ENCODE measurements at places on chromosomes 6 and 20.

GRCh38 chr6:36713846-36714245 lies 16.2 kb downstream of the RAB44 start:
- DNase-seq, result no peak

GRCh38 chr20:43925801-43926200 lies 11.1 kb downstream of the TOX2 start:
- DNase-seq, result no peak

DNA sequence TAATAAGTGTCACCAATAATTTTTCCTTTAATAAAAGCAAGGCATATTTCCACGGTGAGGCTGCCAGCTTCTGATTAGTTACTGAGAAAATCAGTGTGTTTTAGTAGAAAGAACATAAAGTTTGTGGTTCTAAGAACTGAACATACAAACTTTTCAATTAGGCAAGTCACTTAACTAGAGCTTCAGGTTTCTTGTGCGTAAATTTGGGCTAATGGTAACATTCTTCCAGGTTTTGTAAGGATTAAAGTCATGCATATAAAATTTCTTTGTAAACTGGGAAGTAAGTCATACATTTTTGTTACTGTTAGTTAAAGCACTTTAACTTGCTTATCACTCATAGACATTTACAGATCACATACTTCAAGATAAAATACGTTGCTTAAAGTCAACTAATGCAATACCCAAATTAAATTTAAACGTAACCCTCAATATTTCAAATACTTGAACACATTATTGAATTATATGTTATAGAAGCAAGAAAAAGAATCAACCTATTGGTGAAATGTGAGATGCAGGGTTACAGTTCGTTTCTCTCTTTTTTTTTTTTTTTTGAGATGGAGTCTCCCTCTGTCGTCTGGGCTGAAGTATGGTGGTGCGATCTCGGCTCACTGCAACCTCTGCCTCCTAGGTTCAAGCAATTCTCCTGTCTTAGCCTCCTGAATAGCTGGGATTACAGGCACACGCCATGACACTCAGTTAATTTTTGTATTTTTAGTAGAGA lies 327.3 kb upstream of the NOX3 start:
- DNase-seq, result no peak

DNA sequence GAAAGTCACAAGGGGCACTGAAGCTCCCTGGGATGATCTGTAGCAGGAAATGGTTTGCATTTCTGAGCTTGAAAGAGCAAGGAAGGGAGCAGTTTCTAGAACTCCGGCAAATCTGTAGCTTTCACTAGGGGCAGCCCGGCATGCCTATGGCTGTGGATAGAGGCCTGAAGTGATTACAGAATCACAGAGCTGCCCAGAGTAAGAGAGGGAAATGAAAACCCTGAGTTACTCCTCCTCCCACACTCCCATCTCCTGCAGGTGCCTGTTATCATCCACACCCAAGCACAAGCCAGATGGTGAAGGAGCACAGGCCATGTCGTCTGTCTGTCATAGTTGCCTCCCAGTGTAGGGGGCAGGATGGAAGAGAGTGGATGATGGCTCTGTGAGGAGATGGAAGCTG lies 37.1 kb downstream of the HLA-F start:
- no peak for DNase-seq

DNA sequence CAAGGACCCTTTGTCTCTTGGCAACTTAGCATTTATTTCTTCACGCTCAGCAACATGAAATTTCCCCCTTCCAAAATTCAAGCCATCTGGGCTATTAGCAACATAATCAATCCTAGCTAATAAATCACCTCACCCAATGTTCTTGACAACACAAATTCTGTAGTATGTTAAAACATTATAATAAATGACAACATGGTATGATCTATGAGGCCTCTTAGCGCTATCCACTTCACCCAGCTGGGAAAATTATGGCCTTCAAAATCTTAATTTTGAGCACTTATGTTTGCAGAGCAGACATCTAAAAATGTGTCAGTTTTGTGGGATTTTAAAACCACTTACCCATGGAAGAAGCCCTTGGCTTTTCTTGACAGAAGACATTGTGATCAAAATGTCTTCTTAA lies 181.9 kb downstream of the HDGFL1 start:
- DNase-seq, result no peak

- DNase-seq, result no peak
These were observed 1.1 kb upstream of the NECAB3 start for GRCh38 chr20:33675136-33675959.

DNA sequence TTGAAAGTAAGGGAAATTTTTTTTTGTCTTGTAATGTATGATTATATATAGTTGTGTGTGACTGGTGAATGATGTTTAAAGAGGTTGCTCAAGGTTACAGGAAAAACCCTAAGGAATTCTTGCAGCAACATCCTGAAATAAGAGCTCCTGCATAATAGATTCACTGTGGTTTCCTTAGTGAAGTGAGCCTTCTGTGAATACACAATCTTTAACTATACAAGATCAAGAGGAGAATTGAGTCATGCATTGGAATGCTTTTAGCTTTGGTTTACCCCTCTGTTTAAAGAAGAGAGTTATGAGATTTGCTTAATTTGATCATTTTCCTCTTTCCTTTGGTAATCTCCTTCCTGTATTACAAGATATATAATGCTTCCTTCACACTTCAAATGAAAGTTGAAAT lies 141.6 kb upstream of the EYA4 start:
- no peak for DNase-seq

DNA sequence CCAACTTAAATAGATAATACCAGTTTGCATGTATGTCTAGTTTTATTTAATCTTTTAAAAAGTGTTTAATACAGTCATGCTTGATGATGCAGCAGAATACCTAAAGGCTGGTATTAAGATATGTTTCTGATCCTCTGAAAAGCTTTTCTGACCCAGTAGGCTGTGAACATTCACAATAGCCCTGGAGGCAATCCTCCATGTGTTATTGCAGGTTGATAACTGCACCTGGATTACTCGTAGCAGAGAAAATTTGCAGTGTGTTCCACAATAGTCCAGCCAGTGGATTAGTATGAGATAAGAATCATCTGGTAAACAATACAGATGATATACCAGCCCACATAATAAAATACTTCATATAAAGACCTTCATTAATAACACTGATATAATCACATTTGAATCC lies 178.9 kb upstream of the RNF217 start:
- DNase-seq, result no peak

DNA sequence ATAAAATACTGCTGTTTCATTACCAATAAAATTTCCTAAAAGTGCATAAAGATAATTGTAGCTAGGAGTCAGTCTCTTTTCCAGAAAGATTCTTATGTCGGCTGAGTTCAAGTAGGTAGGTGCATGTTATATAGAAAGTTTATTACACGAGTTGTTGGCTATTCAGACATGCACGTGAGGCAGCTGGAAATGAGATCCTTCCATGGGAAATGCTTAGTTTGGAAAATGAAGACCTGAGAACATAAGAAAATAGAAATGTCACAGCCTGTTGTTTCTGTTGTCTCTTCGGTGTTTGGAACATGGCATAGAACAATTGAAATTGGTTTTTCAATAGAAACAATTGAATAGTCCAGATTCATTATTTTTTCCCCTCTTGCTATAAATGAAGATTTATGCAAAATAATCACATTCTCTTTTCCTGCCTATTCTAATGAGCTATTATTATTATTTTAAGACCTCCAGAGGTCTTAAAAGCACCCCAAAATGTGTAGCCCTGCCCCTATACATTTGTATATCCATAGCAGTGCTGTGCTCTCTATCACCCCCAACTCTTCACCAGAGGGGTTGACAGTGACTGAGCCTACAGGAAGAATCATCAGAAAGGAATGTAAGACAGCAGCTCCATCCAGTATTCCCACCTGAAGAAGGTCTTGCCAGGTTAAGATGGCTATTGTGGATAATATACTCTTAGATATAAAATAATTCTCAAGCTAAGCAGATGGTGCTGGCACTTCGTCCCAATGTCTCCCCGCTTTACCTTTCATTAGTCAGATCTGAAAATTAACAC lies 82.2 kb downstream of the ZDHHC14 start:
- DNase-seq, result no peak

DNA sequence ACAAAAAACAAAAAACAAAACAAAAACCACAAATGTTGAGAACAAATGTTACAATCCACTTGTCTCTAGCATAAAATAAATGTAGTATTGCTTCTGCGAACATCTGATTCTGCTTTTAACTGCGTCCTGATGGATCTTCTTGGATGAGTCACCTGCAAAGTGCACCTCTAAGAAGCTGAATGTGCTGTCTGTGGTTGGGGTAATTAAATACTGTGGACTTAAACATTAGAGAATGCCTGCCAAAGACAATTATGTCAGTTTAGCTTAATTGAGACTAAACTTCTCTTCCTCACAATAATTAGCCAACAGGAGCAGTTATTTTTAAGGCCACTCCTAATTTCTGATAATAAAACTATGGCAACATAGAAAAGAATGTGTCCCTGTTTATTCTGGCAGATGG lies 253.4 kb downstream of the PHACTR1 start:
- no peak for DNase-seq

DNA sequence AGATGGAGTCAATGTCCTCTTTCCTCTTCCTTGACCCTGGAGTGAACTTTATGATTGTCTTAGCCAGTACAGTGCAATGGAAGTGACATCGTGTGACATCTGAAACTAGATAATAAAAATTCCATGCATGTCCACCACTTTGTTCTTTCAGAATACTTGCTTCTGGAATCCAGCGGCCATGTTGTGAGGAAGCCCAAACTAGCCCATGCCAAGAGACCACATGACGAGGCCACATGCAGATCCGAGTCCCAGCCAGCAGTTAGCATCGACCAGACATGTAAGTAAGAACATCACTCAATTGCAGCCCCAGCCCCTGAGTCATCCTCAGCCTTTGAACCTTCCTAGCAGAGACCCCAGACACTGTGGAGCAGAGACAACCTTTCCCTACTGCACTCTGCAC lies 48.5 kb upstream of the E2F3 start:
- no peak for DNase-seq

DNA sequence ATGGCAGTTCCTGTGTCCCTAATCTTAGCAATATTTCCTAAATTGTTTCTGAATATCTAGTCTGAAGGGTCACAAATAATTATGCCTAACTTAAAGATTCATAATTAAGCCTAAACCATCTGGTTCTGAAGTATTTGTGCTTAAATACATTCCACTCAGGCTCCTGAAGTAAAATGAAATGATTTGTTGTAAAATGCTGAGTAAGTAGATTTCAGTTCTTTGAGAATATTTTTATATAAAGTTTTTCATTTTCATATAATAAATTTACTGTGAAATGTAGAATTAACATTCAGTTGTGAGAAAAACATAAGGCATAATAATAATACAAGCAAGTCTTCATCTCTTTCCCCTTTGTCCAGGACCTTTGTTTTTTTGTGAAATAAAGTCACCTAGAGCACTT lies 330.6 kb upstream of the IMPG1 start:
- DNase-seq, result no peak

GRCh38 chr20:7449269-7449668 lies 491.0 kb downstream of the HAO1 start:
- DNase-seq, result no peak

DNA sequence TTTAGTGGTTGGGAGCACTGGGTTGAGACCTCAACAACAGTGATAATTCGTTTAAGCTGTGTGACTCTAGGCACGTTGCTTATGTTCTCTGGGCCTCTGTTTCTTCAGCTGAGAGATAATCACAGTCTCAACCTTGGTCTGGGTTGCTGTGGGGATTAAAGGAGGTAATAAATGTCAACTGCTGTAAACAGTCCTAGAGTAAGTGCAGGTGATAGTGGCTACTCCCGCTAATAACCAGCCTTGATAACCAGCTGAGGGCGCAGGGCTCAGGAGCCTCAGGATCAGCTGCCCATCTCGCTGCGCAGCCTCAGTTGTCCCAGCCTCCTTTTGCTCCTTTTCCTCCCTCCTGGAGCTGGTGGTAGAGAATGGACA lies 58.0 kb downstream of the JARID2 start:
- no peak for DNase-seq

DNA sequence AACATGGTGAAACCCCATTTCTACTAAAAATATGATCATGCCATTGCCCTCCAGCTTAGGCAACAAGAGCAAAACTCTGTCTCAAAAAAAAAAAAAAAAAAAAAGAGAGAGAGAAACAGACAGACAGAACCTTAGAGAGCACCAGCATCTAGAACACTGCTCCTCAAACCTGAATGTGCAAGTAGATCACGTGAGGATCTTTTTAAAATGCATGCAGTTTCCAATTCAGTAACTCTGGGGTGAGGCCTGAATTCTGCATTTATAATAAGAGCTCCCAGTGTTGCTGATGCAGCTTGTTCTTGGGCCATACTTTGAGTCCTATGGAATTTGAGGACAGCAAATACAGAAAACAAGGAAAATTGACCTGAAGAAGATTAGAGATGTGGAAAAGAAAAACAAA lies 218.3 kb downstream of the ALDH8A1 start:
- DNase-seq, result no peak

- peak; percentile 46 for DNase-seq
These were observed 4.0 kb upstream of the ZMYND8 start for GRCh38 chr20:47360297-47361056.

DNA sequence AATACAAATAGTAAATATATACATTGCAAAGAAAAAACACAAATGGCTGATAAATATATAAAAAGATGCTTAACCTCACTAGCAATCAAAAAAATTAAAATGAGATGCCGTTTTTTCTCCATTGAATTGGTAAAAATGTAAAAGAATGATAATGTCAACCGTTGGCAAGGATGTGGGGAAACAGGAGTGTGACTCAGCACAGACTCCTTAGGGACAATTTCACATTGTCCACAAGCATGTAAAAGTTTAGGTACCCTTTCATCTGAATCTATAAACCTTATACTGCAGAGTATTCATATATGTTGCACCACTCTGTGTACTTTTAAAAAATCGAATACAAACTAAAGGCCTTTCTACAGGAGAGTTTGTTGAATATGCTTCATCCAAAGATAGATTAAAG lies 143.1 kb upstream of the RREB1 start:
- no peak for DNase-seq

- DNase-seq, result no peak
These were observed 46.3 kb downstream of the UNC5CL start for GRCh38 chr6:40992746-40993145.

GRCh38 chr6:37077905-37078296 lies 72.4 kb downstream of the FGD2 start:
- DNase-seq, result no peak

GRCh38 chr20:51873652-51874051 lies 71.3 kb upstream of the SALL4 start:
- DNase-seq, result no peak

DNA sequence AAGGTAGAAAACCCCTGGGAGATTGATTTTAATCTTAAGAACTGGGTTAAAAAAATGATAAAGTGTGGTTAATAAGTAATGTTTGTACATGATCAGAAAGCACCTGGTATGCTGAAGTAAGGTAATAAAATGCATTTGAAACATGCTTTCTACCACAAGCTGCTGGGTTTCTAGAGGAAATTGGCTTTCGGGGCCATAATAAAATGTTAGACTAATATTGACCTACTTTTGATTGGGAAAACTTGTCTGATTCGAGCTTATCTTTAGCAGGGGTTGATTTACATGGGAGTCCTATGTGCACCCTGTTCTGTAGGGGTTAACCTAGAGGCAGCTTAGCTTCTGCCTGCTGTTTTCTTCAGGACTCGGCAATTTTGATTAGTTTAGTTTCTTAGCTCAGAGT lies 50.5 kb downstream of the CRYBG1 start:
- DNase-seq, result no peak

Measured in cerebellar nuclear complex (tissue), 1 donor.